ENCODE measurements at places on chromosomes 1 and 21.

GRCh38 chr21:44846224-44846484 lies 27.3 kb downstream of the PTTG1IP start:
- no peak for DNase-seq

DNA sequence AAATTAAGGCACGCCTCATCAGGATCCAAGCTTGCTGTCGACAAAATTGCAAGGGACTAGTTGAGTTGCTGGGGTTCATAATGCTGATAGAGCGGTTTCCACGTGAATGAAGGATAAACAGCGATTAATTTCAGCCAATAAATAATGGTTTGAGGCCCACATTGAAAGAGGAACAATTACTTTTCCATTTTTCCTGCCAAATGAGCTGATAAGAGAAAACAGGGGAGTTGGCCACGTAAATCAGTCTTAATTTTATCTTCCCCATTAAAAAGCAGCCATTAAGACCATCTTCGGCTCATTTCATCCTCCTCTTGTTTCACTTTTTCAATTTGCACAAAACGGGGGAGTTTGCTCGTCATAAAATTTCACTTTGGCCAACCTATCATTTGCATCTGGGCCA lies 235.5 kb upstream of the RRP15 start:
- DNase-seq, result no peak

DNA sequence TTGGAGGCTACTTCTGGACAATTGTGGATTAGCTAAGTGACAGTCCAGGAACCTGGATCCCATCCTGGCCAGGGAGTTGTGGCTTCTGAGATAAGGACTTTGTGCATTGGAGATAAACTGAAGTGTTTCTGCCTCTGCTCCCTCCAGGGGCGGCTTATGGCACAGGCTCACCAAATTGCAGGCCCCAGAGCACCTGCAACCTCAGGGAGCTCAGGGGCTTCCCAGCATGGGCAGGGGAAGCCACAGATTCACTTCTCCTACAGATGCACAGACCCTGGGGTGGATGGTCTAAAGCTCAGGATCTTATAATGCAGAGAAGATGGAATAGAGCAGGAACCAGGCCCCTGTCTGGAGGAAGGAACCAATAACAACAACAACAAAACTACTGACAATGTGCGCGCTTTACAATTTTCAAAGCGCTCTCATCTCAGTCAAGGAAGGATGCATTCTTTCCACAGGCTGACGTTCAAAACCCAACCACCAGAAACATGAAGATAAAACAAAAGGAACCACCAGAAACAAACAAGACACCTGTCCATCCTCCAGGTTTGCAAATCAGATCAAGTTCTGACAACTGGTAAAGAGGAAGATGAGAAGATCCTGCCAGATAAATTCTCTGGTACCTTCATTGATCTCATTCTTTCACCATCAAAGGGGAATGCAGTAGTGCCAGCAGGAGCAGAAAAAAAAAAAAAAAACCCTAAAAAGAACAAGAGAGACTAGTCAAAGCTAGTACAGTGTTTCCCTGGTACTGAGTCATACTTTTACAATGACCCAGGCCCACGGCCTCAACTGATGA lies 121.0 kb upstream of the IRF2BP2 start:
- no peak for DNase-seq

DNA sequence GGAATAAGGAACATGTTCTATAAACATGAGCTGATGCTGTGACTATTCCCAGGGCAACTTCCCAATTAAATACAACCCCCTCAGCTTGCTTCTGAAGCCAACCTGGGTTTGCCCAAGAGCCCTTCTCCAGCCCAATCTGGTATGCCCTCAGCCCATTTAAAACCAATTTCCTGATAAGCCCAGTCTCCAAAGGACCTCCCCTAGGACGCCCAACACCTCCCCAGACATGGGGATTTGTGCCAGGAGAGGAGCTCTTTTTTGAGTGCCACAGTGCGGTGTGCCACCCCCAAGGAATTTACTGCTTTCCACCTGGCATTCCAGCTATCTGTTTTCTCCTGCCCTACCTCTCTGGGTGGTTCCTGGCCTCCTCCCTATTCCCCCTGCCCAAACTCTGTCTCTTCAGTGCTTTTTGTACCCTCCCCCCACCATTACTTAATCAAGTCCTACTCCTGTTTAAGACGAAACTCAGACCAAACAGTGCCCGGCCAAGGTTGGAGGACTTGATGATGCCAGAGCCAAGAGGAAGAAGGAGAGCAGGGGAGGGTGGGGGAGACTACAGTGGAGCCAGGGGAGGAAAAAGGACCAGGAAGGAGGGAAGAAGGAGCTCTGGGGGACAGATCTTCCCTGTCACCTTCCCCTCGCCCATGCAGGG lies 11.4 kb upstream of the EFNA1 start:
- DNase-seq, result no peak

DNA sequence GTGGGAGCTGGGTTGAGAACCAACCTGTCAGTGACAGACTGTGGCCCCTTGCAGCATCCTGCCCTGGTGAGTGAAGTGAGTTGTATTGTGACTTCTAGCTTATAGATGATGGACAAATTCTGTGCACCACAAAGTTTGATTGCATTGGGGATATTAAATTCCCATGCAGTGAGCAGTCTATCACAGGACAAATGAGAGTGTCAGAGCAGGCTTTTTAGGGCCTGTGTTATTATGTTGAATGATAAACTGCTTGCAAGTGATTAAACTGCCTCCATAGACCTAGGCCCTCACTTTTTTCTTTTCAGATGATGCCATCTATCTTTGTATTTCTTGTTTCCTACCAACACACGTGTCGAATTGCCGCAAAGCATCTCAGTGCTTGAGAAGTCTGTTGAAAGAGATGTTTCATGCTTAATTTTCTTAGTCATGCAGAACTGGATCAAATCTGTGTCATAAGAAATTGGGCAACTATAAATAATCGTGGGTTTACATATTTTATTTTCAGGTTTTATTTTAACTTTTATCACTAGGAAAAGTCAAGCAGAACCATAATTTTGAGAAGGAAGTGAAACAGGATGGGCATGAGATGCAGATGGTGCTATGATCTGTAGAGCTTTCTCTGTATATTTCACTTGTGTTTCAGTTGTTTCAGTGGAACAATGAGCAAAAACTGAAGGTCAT lies 199.2 kb downstream of the S1PR1 start:
- no peak for DNase-seq

DNA sequence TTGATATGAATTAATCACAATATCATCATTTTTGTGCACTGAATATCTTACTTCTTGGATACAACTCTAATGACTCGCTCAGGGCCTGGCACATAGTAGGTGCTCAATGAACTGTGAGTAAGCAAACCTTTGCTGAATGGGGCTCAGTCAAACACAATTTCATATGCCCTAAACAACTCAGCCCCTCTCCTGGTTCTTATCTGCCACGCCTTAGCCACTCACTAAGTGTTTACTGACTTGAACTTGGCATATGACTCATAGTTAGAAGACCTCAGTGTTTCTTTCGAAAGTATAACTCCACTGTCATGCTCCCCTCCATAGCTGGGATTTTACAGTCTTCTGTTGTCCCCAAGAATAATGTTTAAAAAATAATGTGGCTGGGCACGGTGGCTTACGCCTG lies 4.8 kb upstream of the IFNLR1 start:
- no peak for DNase-seq

DNA sequence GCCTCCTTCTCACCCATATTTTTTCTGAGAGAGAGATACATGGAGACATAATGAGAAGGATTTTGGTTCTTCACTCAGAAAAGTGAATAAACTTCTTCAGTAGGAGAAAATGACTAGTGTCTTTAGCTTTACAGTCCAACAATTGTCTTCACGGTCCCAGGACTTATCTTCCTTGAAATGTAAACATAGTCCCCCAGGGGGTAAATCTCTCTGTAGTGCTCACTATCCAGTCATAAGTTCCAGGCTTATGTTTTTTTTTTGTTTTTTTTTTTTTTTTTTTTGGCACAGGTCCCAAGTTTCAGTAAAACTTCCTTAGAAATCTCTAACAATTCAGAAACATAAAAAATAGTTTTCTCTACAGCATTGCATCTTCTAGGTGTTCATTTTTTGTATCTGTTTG lies 890.2 kb upstream of the B3GALT2 start:
- no peak for DNase-seq
